Umbilical cord (tissue), 2 donors: ENCODE measurements at places on chromosomes 11 and 22. TPM values are rescaled to one million over a fixed set of nuclear protein-coding genes. Genes with fewer than 3 reads are reported as not detected.
A peak's percentile ranks its signal among the peaks of the same experiment; 100 is the strongest.

DNA sequence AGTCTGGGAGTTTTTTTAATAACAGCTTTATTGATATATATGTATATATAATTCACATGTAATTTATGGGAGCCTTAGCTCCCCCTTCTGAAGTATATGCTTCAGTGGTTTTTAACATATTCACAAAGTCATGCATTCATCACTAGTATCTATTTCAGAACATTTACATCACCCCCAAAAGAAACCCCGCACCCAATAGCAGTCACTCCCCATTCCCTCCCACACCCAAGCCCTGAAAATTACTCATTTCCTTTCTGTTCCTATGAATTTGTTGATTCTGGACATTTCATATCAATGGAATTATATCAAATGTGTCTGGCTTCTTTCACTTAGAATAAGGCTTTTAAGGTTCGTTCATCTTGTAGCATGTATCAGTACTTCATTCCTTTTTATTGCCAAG is 35.6 kb upstream of the SYT7 start:
- no peak for DNase-seq

GRCh38 chr22:49032821-49033220 is 794.9 kb downstream of the BRD1 start:
- no peak for DNase-seq

OR8B12 gene
- total RNA-seq = not detected

GRCh38 chr22:27554106-27554811 is 247.3 kb downstream of the MN1 start:
- peak; percentile 83 for DNase-seq

DNA sequence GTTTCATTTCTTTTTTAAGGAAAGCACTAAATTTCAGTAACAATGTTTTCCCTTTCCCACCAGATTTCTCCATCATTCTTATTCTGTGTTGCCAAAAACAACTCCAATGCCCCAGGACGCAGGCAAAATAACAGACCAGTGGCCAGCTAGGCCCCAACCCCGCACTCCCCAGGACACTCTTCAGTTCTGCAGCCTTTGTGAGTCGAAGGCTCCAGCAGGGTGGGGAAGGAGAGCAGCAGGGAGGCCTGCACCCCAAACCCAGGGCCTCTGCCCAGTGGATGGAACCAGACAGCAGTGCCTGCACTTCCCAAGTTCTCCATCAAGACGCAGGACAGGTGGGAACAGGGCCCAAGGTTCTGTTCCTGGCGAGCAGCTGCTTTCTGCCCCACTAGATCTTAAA is 34.4 kb downstream of the PPP2R1B start:
- no peak for DNase-seq

ARRB1 gene
- 7.5 TPM for total RNA-seq

CCDC157 gene
- total RNA-seq = 1.7 TPM

MYOD1 gene
- total RNA-seq = not detected

DNA sequence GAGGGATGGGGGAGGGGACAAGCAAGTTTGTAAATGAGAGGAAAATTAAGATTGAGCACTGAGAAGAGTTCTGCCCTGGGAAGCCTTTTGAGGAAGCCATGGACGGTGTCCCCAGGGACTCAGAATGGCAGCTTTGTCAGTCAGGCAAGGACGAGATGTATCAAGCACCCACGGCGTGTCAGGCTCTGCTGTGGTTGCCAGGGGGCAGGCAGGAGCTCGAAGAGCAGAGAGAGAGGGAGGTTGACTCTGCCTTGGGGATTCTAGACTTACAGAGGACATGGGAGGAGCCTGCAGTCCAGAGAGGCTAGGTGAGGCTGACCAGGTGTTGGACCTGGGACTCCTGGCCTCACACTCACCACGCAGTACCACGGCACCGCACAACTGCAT is 29.1 kb upstream of the SYT7 start:
- no peak for DNase-seq

LDLRAD3 gene
- total RNA-seq = 28.9 TPM

CDC45 gene
- 0.96 TPM for total RNA-seq

DNA sequence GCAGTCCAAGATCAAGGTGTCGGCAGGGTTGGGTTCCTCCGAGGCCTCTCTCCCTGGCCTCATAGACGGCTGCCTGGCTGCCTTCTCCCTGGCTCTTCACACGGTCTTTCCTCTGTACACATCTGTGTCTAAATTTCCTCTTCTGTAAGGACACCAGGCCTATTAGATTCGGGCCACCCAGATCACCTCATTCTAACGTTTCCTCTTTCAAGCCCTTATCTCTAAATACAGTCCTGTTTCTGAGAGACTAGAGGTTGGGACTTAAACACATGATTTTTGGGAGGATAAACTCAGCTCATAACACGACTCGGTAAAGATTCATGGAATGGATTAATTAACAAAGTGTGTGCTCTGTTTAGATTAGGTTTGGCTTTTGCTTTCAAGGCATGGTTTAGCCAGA is 136.0 kb upstream of the SORL1-AS1 start:
- DNase-seq = no peak

GRCh38 chr11:118287006-118287405 is 17.5 kb upstream of the CD3E start:
- no peak for DNase-seq

GRCh38 chr11:29623144-29623722 is 393.6 kb downstream of the KCNA4 start:
- no peak for DNase-seq

DNA sequence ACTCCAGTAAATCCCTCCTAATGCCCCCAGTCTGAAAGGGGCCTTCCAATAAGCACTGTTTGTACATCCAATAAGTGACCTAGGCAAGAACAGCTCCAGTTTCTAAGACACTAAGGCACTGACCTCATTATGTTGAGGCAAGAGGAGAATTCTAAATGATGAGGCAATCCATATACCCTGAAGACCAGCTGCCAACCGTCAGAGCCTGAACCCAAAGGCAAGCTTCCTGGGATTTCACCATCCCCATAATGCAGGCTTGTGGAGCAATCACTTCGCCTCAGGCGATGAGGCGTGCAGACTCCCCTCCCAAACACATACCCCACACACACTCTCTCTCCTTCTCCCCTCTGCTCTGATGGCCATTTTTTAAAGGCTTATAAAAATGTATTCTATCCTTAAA is 49.5 kb downstream of the LGR4 start:
- DNase-seq = peak; percentile 56

GRCh38 chr11:8806974-8807373 is 104.0 kb upstream of the AKIP1 start:
- no peak for DNase-seq

GRCh38 chr22:20546541-20546950 is 39.1 kb downstream of the MED15 start:
- no peak for DNase-seq

- peak; percentile 91 for DNase-seq
Observed at GRCh38 chr11:61754534-61755482, 2.4 kb downstream of the MYRF start.

MRGPRX3 gene
- total RNA-seq = not detected

GRCh38 chr11:123526027-123526805 is 96.1 kb downstream of the GRAMD1B start:
- DNase-seq = no peak

GRCh38 chr11:99275521-99275920 is 254.8 kb downstream of the CNTN5 start:
- no peak for DNase-seq

- DNase-seq = peak; percentile 57
Observed at GRCh38 chr22:20783844-20784723, 10.2 kb downstream of the SERPIND1 start.

DNA sequence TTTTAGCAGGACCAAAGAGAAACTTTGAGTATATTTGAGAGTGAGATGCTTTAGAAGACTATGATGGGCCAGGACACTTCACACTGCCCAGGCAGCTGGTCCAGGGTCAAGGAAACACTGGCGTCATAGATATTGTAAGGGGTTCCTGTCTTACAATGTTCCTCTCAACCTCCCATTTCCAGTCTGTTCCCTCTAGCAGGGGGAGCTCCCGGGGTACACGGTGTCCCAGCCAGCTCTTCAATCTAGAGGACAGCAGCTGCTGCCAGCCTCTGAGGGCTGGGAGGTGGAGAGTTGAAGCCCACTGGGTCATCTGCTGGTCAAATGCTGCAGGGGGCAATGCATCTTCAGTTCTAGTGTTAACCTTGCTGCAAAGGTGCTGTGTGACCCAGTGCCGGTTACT is 40.7 kb upstream of the TIMP3 start:
- DNase-seq = no peak
